ENCODE measurements at places on chromosomes 4 and X. TPM values are rescaled to one million over a fixed set of nuclear protein-coding genes. Genes with fewer than 3 reads are reported as not detected.

EFNB1 gene
- total RNA-seq = 6.7 TPM

IBSP gene
- not detected for total RNA-seq

BRCC3 gene
- 20.9 TPM for total RNA-seq

ENPEP gene
- total RNA-seq = not detected

TRIM61 gene
- total RNA-seq = not detected

FAM241A gene
- total RNA-seq = 0.62 TPM

RASSF6 gene
- total RNA-seq = 0.02 TPM

GASK1B gene
- total RNA-seq = 217 TPM

HMGB2 gene
- 259 TPM for total RNA-seq

NLGN3 gene
- 0.22 TPM for total RNA-seq

RTL9 gene
- 0.03 TPM for total RNA-seq

STAP1 gene
- not detected for total RNA-seq

N4BP2 gene
- total RNA-seq = 2.7 TPM

All from A172 (cell line).